Stimulated activated CD4-positive, alpha-beta T cell treated with anti-CD3 and anti-CD28 coated beads, TNF-alpha, amount 100 ng/mL, for 48 hours (primary cell): ENCODE measurements at places on chromosomes 2 and 18.

- no peak for DNase-seq
These were observed 83.1 kb downstream of the EIPR1 start for GRCh38 chr2:3294493-3294892.

DNA sequence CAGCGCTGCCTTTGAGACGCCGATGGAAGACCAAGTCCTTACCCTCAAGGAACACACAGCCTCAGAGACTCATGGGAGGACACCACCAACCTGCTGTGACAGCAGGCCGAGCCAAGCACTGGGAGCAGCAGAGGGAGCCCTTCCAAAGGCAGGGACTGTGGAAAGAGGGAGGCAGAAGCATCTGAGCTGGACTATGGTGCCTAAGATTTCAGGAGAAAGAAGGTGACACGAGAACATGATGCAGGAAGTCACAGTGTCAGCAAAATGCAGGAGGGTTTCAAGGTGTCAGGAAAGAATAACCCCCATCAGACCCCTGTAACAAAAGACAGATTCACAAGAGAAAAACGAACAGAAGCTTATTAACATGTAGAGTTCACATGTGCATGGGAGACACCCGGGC lies 24.2 kb upstream of the COX7A2L start:
- DNase-seq, result no peak

DNA sequence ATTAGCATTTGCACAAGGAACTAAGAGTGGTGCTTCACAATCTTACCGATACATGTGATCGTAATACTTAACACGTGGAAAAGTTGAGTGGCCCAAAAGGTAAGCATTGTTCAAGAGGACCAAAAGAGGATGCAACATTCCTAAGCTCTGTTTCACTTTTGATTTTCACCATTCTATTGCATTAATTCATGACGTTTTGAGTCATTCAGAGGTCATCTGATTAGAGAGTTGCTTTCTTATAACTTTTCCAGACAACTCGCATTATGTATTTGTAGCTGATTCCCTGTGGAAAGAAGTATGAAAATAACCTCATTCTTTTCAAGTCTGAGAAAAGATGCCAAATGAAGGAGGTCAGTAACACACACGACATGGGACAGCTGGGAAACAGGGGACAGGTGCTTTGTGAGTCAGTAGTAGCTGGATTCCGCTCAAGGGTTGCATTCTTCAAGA lies 344.4 kb downstream of the RND3 start:
- no peak for DNase-seq

DNA sequence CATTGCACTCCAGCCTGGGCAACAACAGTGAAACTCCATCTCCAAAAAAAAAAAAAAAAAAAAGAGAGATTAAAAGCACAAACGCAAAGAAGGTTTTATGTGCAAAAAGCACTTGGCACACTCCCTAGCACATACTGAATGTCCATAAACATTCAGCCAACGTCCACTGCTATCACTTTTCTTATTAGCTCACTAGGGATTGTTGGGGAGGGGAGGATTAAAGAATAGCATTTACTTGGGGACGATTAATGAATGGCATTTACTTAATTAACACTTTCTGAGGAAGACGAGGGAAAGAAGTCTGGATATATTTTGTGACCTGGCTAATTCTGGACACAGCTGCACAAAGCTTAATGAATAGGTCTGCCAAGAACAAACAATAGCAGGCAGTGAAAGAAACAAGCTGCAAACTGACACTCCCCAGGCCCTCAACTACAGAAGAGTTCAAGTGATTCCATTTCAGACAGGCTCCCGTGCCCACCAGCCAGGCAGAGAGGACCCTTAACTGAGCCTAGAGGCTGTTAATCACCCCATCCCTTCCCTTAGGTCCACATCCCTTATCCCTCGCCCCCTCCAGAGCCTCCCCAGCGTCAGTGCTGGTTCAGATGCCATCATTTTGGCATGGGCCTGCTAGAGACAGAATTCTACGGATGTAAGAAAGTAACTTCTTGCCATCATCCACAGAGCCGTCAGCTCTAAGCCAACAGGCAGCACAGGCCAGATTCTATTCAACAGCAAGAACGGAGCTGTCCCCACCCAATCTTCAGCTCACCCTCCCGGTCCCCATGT lies 7.4 kb downstream of the CYB5A start:
- no peak for DNase-seq
